Hematopoietic multipotent progenitor cell treated with erythropoietin and hydrocortisone succinate and interleukin-3 and kit ligand, for 17 days (in vitro differentiated cells): ENCODE measurements at places on chromosomes 7 and 10.

DNA sequence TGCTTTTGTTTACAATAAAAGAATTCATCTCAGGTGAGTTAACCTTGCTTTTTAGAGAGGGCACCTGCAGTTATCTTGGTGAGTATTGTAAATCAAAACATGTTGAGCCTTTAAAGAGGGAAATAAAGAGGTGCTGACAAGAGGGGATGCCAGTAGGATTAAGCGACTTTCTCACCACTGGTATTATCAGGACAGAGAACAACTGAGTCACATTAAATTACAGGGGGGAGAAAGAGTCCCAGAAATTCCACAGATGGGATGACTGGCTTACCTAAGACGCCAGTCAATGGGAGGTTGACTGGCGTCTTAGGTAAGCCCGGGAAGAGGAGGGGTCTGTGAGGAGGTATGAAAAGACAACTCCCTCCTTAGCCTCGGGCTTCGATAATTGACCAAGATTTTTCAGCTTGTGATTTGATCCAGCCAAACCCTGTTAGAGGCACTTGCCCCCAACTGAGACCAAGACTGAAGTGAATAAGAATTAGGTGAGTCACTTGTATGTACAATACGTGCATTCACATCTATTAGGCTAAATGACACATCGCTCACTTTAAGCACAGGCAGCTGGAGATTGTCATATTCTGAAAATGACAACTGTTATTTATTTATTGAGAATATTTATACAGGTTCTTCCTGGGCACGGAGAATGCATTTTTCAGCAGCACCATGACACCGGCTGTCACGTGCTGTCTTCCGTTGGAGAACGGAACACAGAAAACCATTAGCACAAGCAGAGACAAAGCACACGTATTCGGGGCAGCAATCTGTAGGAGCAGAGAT, 117.6 kb downstream of the SEM1 start:
- DNase-seq, result no peak

DNA sequence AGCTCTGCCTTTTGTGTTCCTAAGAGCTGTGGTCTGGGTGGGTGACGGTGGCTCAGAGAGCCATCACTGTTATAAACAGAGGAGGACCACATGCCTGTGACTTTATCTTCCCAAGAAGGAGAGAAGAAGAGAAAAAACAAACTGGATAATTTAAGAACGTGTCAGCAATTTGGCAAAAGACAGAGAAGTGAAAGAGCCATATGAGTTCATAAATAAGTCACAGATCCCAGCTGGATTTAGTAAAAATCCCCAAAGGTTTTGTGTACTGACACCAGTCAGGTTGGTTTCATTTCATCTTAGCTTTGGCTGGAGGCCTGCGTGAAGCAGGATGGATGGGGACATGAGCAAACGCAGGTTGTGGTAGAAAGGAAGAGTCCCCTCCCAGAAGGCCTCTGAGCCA, 120.7 kb downstream of the CXCL12 start:
- no peak for DNase-seq

GRCh38 chr7:25643286-25643685, 415.0 kb upstream of the NPVF start:
- DNase-seq, result no peak

DNA sequence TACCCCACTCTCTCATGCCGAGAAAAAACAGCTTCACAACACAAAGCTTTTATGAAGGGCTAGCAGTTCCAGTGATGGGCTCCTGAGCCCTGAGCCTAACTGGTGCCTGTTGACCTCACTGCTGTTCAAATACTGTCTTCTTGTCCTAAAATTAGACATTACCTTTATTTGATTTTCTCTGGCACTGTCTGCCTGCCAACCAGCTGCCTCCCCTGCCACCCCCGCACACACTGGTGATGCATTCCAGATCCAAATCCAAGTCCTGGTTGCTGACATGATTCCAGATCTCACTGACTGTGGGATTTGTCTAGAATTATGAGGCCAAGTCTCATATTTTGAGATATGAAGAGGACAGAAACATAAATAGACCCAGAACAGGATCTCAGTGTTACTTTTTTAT, 816.2 kb downstream of the NRG3 start:
- DNase-seq, result no peak
